HCEC 1CT (cell line): ENCODE measurements at places on chromosomes 1 and 21.

DNA sequence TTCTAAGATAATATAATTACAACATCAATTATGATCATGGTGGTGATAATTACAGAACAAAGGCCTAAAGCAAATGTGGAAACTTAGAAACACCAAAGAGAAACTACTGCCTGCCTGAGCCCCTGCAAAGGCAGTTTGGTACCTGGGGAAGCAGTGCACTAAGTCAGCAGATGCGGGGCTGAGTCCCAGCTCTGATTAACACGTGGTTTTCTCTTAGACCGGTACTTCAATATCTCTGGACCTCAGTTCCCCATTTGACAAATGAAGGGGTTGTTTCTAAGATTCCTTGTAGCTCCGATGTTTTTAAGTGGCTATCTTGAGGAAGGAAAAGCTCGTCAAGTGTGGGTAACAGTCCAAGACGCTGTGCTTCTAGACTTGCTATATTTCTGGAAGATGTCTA lies 16.7 kb upstream of the PLEKHA6 start:
- no peak for DNase-seq

DNA sequence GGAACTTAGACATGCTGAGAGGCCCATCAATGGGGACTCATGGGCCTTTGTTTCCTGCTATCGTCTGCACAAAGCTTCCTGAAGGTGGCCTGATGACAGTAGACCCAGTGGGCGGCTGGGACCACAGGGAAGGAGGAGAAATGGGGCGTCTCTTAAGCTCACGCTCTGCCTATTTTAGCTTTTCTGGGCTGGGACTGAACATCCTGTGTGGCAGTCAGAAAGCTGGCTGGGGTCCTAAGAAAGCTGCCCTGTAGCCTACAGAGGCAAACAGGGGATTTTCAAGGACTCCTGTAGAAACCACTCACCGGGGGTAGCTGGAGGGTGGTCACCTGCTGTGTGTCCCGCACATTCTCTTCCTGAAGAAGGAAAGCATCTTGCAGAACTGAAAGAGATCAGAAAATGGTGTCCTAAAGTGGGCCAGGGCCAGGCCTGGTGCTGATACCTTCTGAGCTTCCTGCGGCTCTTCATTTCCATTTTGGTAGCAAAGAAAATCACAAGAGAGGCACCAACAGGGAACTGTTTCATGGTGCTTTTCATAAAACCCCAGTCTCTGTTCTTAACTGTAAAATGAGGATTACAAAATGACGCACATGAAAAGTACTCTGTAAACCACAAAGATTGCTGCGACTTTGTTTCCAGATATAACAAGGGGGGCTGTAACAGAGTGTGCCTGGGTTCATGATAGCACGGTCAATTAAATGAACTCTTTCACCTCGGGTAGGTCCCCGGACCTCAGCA lies 8.6 kb downstream of the ZNF496 start:
- DNase-seq, result no peak

GRCh38 chr1:162913345-162913744 lies 52.4 kb upstream of the CCDC190 start:
- DNase-seq, result no peak

- no peak for DNase-seq
These were observed 39.3 kb upstream of the LGALS8 start for GRCh38 chr1:236484310-236484971.

DNA sequence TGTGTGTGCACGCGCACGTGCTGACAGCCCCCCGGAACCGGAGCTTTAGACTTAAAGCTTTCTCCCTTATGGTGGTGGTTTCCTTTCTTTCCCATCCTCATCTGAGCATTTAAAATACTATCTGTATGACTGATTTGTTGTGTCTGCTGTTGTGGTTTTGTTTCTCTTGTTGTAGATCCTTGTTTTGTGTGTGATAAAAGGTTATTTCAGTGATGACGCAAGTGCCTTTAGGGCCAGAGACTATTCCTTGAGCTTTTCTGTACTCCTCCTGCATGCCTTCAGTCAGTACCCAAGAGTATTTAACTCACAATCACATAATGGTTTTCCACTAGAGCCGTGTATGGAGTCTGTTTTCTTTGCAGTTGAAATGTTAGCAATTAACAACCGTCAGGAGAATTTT lies 45.4 kb downstream of the LCA5L start:
- DNase-seq, result no peak

DNA sequence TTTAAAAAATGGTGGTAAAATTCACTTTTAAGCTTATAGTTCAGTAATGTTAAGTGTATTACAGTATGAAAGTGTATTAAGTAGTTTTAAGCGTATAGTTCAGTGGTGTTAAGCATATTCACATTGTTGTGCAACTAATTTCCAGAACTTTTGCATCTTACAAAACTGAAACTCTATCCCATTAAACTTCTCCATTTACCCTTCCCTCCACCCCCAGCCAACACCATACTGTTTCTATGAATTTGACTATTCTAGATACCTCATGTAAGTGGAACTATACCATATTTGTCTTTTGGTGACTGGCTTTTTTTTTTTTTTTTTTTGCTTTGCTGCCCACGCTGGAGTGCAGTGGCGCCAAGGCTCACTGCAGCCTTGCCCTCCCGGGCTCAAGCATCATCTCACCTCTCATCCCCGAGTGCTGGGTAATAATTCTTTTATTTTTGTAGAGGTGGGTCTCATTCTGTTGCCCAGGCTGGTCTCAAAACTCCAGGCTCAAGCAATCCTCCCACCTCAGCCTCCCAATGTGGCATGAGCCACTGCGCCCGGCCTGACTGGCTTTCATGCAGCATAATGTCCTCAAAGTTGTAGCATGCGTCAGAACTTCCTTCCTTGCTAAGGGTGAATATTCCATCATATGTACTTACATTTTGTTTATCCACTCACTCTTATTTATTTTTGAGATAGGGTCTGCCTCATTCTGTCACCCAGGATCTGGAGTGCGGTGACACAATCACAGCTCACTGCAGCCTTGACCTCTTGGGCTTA lies 45.1 kb upstream of the BMP8B start:
- DNase-seq, result no peak

- no peak for DNase-seq
These were observed 609.8 kb upstream of the NCAM2 start for GRCh38 chr21:20388400-20388799.

- no peak for DNase-seq
These were observed 136.5 kb downstream of the ZZZ3 start for GRCh38 chr1:77545970-77546369.

DNA sequence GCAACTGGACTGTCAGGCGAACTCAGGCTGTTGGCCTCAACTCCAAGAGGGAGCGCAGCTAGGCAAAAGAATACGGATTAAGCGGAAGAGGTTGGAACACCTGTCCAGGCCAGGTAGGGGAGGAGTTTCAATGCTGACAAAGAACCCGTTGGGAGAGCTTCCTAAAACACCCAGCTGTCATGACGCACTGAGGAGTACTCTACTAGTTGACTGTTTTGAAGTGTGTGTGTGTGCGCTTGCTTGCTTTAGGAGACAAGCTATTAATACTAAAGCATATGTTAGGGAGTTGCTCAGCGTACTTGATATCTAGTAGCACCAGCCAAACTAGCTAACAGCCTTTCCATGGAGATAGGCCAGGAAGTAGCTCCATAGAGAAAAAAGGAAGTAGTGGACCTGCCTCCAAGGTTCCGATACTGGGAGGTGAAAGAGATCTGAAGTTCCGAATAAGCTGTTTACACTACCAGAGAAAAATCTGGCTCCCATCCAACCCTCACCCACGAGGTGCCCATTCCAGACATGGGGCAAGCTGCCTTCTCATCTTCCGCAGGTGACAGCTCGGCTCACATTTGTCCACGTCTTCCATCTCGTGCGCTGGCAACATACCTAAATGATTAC lies 974 bp upstream of the FNBP1L start:
- no peak for DNase-seq

GRCh38 chr1:8376358-8376840 lies 58.5 kb downstream of the SLC45A1 start:
- DNase-seq, result no peak

DNA sequence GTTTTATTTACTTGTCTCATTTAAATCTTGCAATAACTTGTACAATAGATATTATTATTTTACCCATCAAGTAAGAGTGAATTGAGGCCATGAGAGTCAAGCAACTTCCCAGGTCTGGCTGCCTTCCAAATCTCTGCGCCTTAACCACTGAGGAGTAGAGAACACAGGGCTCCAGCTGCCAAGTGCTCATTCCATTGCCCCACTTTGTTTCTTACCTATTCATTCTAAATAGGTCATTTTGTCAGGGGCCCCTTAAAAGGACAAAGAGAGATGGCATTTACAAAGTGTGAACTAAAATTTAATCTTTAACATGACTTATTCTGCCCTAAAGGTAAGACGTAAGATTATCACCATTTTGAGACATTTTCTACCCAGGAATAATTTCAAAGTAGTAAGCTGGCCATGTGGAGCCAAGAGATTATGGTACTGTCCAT lies 3.5 kb downstream of the PPP1R15B start:
- DNase-seq, result peak; percentile 67

GRCh38 chr1:202205523-202206190 lies 12.1 kb downstream of the LGR6 start:
- no peak for DNase-seq

GRCh38 chr1:212769459-212770167 lies 22.0 kb downstream of the NSL1 start:
- DNase-seq, result no peak

DNA sequence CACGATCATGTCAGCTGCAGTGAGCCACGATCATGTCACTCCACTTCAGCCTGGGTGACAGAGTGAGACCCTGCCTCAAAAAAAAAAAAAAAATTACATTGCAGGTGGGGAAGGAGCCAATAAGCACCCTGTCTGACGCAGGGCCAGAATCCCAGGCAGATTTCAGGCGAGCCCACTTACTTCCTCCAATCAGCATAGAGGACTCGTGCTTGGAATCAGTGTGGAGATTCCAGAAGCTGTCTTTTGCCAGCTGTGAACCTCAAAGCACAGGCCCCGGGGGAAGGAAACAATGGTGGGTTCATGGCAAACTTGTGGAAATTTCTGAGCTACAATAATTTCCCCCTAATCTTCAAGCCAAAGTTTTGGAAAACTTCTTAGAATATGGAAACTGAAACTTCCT lies 178.2 kb upstream of the ZNF644 start:
- no peak for DNase-seq

GRCh38 chr21:43270800-43271301 lies 102.0 kb downstream of the CRYAA start:
- DNase-seq, result no peak

DNA sequence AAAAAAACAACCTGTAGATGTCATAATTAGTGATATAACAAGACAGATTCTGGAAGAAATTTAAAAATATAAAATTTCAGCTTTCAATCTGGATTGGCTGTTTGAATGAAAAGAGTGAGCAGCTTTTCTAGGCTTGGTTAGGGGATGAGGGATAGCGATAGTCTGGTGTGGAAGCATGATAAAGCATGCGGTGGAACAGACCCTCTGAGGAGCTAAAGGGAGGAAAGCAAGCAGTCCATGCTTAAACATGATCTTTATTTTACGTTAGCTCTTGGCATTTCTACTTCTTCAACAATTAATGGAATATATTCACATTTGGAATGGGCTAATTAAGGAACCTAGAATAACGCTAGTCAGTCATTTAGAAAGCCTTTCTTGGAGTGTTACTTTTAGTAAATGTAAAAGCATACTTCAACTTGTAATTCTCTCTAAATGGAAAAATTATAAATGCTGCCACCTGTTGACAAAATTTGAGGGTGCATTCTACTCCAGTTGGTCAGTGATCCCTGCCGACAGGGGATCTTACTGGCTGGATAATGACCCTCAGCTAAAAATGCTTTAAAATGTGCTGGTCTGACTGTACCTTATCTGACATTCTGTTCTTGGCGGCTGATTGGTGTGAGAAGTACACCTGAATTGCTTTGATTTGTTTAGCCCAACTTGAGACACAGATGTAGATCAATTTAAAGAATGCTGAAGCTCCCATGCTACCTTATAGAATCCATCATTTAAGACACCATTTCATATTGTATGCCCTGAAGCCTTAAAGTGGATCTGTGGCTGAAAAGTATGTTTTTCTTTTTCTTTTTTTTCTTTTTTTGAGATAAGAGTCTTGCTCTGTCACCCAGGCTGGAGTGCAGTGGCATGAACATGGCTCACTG lies 61.2 kb downstream of the AK4 start:
- peak; percentile 42 for DNase-seq

GRCh38 chr1:153505576-153505975 lies 30.2 kb downstream of the S100A6 start:
- peak; percentile 20 for DNase-seq

DNA sequence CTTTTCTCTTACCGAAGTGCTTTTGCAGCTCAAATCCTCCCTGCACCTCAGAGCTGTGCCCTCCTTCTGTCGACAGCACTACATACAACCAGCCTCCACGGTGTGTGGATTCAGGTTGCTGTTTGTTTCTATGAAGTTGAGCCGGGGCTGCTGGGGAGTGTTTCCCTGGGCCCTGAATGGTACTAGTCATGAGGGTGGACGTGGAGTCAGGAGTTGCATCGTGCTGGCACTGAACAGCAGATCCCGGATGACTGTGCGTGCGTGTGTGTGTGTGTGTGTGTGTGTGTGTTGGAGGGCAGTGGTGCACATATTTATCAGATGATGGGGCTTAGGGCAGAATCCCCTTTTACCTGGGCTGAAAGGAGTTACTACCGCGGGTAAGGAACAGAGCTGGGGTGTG lies 47.0 kb downstream of the ACTL8 start:
- no peak for DNase-seq

GRCh38 chr1:32606565-32607371 lies 43.6 kb downstream of the ZBTB8OS start:
- no peak for DNase-seq

DNA sequence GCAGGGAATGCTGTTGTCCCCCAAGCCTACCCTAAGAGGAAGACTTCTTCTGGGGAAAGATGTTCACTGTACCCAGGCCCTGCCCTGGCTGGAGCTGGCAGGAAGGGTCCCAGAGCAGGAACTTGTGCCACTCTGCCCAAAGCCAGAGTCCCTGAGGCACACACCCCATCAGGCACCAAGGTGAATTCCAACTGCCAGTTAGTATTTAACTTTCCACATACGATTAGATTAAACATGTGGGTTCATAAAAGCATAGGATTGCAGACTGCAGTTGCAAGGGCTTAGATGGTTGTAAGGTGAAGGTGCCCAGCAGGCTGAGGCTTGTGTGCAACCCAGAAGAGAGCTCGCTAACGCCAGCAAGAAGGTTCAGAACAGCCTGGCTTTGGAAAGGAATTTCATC lies at the start of gene KCNE2:
Gene KCNE2, plus strand, starts transcription at position 274 of the 400 bp plus-strand sequence. CDS start 6,473 bp downstream, outside the sequence.
- DNase-seq, result no peak
